ENCODE measurements at places on chromosomes 7 and 10. TPM values are rescaled to one million over a fixed set of nuclear protein-coding genes. Genes with fewer than 3 reads are reported as not detected.

The FGL2 gene
- 19.1 TPM for total RNA-seq

The SOSTDC1 gene
- total RNA-seq = 2.4 TPM

The MACC1 gene
- 0.18 TPM for total RNA-seq

DNA sequence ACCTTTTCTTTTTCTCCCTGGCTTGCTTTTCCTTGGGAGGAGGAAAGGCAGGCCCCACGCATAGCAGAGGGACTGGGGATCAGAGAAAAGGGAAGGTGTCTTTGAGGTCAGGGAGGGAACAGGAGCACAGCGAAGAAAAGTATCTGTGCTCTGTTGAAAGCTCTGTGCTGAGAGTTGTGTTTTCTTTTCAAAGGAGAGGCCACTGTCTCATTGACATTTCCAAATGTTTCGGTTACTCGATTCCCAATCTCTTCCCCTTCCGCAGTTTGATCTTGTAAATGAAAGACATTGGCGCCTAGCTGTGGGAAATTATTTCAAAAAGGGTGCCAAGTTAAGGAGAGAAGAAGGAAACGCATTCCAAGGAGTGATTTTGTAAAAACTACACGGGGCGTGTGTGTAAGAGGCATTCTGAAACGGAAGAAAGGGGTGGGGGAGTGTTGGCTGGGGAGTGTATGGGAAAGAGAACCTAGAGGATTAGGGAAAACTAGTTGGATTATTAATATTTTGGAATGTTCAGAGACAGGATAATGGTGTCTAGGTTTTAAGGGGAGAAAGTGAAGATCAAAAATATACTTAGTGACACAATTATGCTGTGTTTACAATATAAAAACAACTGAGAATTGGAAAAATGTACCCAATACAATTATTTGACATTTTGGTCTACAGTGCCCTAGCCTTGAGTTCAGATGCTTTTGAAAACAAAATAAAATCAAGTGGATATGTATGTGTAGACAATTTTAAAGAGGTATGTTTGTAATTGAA, 708 bp downstream of the KLHDC10 start:
- peak; percentile 15 for DNase-seq

GRCh38 chr10:30688456-30688855, 58.9 kb upstream of the LYZL2 start:
- no peak for DNase-seq

DNA sequence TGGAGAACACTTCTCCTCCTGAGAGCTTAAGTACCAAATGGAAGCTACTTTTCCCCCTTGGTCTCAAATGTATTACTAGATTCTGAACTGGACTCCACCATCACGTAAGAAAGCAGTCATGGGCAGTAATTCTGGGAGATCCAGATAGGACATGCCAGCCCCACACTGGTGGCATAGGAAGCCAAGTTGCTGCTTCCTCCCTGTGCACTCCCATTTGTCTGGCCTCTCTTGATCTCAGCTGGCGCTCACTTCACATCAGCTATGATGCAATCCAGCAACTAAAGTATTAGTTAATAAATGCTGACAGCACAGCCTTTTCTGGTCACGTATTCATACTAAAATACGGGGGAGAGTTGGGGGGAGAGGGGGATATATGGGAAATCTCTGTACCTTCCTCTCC, 3.4 kb upstream of the IL6 start:
- no peak for DNase-seq

GRCh38 chr7:49776994-49777393, 3.6 kb downstream of the VWC2 start:
- peak; percentile 67 for DNase-seq

- DNase-seq = no peak
These were observed 14.8 kb upstream of the ZMIZ2 start for GRCh38 chr7:44733708-44734481.

GRCh38 chr7:30322271-30323005, 38.0 kb downstream of the ZNRF2 start:
- no peak for DNase-seq

- no peak for DNase-seq
These were observed 69.7 kb upstream of the TNS3 start for GRCh38 chr7:47651355-47652317.

GRCh38 chr7:105654095-105654686, 72.9 kb upstream of the EFCAB10 start:
- no peak for DNase-seq
